ENCODE measurements at places on chromosomes 13 and 19.

GRCh38 chr13:52845766-52846566 is 2.5 kb downstream of the PCDH8 start:
- DNase-seq, result peak; percentile 26

- no peak for DNase-seq
Observed at GRCh38 chr13:48707405-48707804, 53.7 kb downstream of the CYSLTR2 start.

DNA sequence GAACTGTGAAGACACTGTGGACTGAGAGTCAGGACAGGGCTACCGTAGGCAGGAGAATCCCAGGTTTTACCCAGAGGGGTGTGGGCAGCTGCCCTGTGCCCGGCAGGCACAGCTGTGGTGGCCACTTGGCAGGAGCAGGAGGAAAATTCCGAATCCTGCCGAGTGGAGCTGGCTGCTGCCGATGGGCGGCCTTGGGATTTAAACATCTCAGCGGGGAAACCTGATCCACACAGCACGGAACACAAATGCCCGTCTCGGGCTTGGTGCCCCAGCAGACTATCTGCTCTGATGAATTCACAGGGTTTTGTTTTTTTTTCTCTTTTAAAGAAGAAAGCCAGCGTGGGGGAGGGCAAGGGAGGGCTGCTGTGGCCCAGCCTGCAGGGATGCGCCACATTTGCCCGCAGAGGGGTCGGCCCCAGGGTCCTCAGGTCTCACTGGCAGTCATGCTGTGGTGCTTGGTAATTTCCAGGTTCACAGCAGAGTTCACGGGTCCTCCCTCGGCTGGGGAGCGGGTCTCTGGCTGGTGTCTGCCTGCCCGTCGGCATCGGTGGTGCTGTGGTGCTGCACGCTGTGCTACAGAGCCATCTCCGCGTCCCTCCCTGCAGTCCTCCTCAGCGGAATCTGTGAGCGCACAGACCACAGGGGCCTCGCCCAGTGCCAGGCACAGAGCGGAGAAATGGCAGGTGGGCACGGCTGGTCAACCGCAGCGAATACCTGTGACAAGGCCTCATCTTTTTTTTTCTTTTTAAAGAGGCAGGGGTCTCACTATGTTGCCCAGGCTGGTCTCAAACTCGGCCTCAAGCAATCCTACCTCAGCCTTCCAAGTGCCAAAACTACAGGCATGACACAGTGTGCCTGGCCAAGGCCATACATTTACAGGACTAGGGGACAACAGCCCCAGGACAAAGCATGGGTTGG is 28.1 kb downstream of the MPND start:
- DNase-seq, result no peak

GRCh38 chr13:101691341-101691860 is 238.9 kb downstream of the ITGBL1 start:
- DNase-seq, result no peak

GRCh38 chr13:42876270-42876714 is 94.9 kb downstream of the FAM216B start:
- DNase-seq, result no peak

DNA sequence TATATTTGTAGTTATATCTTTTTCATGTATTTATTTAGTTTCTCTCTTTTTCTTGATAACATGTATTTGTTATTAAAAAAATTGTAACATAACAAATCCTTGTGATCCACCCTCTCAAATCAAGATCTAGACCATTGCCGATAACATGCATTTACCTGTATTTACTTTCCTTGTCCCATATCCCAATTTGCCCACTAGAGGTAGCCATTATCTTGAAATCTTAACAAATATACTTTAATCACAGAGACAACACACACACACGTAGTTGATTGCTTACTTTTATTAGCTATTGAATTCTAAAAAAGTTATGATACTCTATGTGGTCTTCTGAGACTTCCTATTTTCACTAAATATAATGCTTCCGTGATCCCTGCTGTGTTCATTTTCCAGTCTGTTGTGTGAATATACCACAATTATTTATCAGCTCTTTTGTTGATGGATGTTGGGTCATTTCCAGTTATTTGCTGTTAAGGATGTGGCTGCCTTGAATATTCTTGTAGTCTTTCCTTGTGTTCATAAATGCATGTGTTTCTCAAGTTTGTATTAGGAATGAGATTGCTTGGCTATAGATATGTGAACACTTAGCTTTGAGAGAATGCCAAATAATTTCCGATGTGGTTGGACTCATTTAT is 31.3 kb upstream of the ZMYM2 start:
- DNase-seq, result peak; percentile 26
